Activated CD4-positive, CD25-positive, alpha-beta regulatory T cell (primary cell): ENCODE measurements at places on chromosomes 7 and 10.

- no peak for DNase-seq
Measured at GRCh38 chr7:92639213-92639896, 49.2 kb upstream of the FAM133B start.

- no peak for DNase-seq
Measured at GRCh38 chr10:111290649-111291048, 213.8 kb downstream of the ADRA2A start.

DNA sequence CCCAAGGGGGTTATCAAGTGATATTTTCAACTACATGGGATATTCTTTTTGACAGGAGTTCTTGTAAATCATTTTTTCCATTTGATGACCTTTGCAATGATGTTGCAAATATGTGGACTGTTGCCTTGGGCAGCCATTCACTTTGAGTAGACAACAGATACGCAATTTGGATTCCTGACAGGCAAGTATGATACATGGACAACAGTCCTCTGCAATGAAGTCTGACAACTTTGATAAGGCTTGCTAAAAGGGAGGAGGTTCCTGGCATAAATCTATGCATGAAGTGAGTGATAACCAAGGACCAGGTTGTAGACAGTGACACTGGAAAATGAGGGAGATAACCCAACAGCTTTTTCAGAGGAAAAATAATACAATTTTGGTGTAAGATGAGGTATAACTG lies 17.7 kb downstream of the LRRD1 start:
- no peak for DNase-seq

DNA sequence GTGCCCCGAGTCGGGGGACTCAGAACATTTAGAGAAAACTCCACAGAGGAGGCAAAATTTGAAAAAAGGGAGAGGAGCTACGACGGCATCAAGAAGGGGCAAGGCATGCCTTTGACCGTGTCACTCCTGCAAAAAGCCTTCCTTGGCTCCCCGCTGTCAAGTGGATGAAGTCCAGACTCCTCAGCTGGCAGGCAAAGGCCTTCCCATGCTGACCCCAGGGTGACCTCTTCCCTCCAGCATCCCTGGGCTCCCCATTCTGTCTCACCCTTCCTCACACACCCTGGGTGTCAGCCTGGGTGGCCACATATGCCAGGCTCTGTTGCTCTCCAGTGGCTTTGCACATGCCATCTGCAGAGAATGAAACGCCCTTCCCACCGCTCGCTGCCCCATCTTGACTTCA lies 88.4 kb upstream of the ZMIZ1 start:
- DNase-seq: no peak

DNA sequence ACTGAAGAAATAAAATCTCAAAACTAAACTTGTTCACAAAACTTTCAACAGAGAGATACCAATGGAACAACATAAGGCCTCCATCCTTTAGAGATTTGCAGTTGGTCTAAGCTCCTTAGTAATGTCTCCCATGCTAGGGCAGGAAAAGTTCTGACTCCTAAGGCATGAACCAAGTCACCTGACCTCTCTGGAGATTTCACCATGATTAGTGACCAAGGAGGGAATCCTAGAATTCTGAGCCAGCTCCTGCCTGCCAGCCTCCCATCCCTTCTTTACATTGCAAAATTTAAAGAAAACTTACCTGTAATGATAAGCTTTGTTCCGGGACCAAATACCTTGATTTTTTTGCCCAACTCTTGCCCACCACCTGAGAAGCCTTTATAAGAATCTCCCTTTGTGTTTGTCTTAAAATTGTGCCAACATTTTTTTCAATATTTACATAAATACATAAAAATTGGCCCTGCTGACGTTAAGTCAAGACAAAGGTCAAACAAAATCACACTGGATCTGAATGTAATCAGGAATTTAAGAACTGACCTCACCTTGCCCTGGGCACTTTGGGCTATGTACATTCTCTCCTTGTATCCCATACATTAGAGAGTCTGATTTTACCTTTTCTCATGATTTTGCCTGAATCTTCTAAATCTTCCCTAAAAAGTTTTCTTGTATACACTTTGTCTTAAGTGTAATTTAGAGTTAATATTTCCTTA lies at the start of gene TARP:
Gene TARP (minus strand): TSS at position 351 of the 710 bp plus-strand sequence.
- DNase-seq: no peak

DNA sequence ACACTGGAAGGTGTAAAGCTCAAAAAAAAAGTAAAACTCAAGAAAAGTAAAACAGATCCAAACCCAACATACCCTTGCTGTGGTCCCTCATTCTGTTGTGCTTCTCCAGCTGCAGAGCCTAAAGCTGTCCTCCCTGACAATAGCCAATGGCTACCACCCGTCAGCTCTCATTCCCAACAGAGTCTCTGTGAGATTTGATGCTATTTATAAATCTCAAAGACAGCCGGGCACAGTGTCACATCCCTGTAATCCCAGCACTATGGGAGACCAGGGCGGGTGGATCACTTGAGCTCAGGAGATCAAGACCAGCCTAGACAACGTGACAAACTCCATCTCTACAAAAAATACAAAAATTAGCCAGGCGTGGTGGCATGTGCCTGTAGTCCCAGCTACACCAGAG lies 116.0 kb downstream of the KMT2E start:
- no peak for DNase-seq

DNA sequence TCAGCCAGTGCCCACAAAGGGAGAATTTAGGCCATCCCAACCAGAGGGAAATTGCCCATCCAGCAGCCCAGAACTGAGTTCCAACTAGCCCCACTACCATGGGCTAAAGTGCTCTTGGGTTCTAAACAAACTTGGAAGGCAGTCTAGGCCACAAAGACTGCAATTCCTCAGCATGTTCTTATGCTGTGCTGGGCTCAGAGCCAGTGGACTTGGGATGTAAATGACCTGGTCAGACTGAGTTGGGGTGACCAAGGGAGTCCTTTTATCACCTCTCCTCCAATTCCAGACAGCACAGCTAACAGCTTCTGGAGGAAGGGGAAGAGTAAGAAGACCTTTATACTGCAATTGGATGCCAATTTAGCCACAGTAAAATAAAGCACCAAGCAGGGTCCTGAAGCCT lies 607.2 kb upstream of the KCND2 start:
- DNase-seq: no peak

GRCh38 chr7:25759286-25759685 lies 392.7 kb upstream of the NFE2L3 start:
- DNase-seq: no peak

DNA sequence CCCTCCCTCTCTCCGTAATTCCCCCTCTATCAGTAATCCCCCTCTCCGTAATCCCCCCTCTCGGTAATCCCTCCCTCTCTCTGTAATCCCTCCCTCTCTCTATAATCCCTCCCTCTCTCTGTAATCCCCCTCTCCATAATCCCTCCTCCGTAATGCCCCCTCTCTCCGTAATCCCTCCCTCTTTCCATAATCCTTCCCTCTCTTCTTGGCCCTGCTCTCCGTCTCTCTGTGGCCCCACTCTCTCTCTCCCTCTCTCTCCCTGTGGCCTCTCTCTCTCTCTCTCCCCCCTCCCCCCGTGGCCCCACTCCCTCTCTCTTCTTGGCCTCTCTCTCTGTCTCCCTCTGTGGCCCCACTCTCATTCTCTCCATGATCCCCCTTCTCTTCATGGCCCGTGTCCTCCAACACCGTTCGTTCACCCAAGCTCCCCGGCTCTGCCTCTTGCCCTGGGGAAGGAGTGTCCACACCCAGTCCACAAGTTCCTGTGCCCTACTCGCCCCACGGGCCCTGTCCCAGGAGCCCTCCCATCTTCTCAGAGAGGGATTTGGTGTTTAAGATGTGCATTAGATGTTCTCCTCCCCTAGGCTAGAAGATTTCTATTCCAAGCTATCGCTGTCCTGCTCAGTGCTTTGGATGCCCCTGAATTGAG lies 19.8 kb downstream of the SHH start:
- no peak for DNase-seq

DNA sequence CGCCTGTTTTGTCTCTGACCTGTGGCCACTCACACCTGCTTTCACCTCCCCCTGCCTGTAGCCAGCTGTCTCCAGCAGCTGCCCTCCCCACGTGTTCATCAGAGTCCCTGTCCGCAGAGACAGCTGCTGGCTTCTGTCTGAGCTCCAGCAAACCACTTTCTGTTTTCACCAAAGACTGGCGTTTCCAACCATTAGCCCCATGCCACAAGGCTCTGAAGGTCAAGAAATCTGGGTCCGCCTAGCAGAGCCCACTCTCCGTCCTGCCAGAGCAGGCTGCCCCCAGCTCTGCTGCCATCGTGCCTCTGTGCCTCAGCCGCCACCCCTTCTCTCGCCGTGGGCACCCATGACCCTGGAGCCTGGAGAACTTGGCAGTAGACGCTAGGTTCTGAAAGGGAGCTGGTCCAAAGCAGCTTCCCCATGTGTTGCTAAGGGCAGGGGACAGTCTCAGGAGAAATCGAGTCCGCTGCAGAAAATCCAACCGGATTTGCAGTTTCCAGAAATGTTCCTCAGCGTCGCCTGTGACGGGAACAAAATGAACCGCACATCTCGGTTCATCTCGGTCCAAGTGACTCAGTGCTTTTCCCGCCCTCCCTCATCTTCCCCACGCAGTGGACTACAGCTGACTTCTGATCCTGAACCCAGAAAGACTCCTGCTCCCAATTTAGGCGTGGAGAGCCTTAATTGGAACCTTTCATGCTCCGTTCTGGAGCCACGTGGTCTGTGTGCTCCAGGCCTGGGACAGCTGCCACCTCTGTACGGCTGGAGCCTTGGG lies 28.0 kb downstream of the TMEM120A start:
- DNase-seq: no peak

GRCh38 chr10:28432210-28432676 lies 100.7 kb upstream of the WAC start:
- DNase-seq: no peak

DNA sequence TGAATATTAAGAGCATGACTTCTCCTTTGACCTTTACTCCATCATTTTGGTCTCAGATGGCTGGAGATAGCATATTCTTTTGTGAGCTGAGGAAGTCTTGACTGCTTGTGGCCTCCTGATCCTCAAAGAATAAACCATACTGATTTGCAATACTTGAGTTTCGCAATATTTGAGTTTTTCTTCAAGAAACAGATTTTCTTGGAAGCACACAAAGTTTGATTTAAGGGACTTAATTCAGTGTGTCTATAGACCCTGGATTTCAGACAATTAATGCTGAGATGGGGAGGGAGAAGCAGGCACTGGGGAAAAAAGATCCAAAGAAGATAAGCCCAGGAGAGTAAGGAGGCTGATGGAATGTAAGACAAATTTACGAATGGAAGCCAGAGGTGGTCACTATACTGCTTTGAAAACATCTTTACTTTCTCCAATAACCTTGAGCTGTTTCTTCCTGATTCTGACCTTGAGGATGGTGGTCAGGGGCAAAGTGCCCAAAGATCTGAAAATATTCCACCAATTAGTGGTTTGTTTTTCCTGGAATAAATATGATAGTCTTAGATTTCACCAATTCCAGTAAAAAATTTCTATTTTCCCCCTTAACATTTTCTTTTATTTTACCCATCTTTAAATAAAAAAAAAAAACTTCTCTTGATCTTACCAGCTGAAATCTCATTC lies 7.5 kb downstream of the EPDR1 start:
- DNase-seq: no peak

DNA sequence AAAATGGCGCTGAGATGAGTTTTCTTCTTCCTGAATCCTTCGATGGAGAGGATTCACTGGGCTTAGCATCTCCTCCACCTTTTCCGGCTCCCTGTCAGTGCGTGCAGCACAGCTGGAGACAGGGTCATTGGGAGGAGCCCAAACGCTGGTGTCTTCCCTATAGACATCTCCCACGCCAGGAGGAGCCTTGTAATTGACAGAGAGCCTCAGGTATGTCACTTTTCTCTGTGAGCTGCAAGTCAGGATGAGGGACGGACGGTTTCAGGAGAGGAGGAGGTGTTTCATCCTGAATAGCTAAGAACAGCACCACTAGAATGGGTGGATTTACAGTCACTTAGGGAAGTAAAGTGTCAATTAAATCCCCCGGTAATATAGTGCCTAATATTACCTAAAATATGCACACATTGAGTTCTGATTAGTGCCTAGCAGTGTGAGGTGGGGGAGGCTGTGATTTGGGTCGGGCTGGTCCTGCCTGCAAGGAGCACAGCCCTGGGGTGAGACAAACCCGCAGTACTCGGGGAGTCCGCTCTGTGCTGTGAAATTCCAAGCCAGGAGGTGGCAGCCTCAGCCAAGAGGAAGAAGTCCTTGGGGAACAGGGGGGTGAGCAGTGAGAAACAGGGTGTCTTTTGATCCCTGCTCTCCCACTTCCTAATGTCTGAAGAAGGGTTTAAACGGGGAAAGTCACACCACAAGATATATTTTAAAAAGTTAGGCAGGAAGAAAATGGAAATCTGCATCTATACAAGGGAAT lies 28.2 kb downstream of the IL15RA start:
- DNase-seq: no peak

- no peak for DNase-seq
Measured at GRCh38 chr10:69332278-69333010, 54.1 kb downstream of the HK1 start.

DNA sequence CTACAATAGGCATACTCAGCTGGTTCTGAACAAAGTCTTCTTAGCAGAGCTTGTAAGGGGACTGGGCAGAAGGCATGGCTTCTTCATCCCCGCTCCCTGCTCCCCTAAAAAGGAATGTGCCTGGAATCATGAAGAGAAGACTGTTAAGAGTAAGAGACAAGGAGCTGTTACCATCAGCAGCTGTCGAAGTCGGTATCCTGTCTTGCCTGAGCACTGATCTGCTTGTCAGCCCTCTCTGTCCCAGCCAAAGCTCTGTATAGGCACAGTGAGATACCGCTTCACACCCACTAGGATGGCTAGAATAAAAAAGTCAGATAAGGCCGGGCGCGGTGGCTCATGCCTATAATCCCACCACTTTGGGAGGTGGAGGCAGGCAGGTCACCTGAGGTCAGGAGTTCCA lies 2.4 kb downstream of the ABLIM1 start:
- no peak for DNase-seq

GRCh38 chr10:3595736-3596135 lies 189.3 kb downstream of the KLF6 start:
- DNase-seq: no peak

DNA sequence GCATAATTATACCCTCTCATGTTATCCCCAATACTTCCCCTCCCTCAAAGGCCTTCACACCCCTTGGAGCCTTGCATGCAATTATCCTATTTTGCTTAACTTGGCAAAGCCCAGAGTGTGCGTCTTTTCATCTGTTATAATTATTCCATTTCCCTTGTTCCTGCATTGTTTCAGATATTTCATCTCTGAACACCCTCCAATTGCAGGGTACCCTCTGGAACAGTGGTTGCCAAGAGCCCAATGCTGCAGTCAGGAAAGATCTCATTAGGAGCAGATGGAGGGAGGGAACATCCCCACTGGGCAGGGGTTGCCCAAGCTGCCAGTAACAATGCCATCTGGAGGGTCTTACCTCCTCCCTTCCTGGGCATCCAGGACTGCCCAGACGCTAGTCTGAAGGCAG lies 18.4 kb upstream of the GOLGA7B start:
- DNase-seq: no peak

DNA sequence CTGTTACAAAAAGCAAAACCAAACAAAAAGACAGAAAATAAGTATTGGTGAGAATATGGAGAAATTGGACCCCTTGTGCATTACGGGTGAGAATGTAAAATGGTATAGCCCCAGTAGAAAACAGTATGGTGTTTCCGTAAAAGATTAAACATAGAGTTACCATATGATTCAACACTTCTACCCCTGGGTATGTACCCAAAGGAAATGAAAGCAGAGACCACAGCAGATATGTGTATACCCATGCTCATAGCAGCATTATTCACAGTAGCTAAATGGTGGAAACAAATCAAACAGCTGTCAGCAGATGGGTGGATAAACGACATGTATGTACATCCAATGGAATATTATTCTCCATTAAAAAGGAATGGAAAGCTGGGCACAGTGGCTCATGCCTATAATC lies 42.4 kb downstream of the STARD3NL start:
- DNase-seq: no peak
